LNCaP clone FGC (cell line): ENCODE measurements at places on chromosomes 16 and 17.

DNA sequence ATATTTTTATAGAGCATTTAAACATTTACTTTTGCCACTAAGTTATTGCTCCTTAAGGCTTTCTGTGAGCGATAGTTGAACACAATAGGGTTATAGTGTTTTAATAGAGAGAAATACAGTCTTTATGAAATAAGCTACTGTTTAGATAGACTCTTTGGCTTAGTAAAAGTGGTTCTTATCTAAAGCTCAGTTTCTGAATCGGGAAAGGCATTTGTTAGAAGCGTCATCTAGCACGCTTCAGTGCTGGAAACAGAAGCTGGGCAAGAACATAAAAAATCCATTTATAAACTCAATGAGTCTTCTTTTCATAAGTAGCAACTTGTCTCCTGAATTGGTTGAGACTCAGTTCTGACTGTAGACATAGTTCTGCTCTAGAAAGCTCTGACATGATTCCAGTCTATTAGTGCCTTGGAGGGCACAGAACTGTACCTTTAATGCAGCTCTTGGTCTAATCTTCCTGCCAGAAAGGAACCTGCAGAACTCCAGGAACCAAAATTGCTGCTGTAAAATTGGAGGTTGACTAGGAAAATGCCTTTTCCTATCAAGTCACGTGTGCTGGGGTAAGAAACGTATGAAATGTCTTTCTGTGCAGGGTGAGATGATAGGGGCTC lies 55.4 kb upstream of the DNAJA2 start:
- DNase-seq: peak; percentile 3

DNA sequence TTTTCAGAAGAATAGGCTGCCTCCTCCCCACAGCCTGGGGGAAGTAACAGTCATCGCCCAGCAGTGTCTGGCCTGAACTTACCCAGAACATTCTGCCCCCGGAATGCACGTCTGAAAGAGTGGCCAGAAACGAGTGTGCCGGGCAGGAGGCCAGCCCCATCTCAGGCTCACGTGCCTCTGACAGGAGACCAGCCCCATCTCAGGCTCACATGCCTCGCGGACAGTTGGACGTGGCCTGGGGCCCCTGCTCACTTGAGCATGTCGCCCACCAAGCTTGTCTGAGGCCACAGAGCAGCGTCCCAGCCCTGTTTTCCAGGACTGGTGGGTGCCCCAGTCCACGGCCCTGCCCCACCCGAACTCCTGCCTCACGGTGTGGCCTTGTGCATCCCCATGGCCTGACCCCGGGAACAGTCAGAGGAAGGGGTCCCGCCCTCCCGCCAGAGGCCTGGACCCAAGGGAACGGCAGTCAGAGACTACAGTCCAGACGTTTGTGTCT lies 16.3 kb upstream of the CDH15 start:
- DNase-seq: no peak

- DNase-seq: no peak
Measured at GRCh38 chr16:86616906-86617305, 38.6 kb downstream of the FOXL1 start.

GRCh38 chr17:27456681-27457359 lies 572 bp downstream of the KSR1 start:
- no peak for DNase-seq

DNA sequence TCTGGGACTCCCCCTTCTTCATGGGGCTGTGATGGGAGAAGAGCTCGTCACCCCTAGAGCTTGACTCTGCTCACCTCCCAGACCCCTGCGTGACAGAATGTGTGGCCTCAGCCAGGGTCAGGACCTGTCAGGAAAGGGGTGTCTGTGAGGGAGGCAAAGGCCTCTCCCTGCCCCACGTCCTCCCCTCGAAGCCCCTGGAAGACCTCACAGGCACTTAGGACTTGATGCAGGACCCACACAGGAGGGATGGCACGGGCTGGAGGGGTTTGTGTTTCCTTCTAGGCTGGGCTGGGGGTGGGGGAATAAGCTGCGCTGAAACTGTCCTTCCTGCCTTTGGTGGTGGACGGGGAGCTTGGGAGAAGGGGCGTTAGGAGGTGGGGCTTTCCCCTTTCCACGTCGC lies 11.0 kb upstream of the CLUH start:
- no peak for DNase-seq

DNA sequence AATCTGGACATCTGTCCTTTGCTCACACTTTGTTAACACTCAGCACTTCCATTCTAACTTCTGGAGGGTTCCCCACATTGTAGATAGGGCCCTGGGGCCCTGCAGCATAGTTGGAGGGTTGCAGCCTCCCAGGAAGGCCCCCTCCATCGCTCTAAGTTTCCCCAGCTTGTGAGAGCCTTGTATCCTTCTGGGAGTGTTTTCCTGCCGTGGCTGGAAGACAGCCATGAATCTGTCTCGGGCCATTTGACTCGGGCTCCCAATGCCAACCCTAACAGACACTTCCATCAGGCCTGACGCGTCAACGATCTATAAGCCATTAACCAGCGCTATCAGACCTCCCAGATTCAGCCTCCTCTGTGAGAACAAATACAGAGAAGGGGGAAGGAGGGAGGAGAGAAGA lies 263.7 kb upstream of the RPL38 start:
- DNase-seq: no peak

GRCh38 chr17:3678095-3678820 lies 9.6 kb downstream of the EMC6 start:
- DNase-seq: no peak

- DNase-seq: no peak
Measured at GRCh38 chr16:50478075-50478772, 70.0 kb upstream of the NKD1 start.

- DNase-seq: no peak
Measured at GRCh38 chr17:13044572-13045065, 26.8 kb upstream of the ELAC2 start.

DNA sequence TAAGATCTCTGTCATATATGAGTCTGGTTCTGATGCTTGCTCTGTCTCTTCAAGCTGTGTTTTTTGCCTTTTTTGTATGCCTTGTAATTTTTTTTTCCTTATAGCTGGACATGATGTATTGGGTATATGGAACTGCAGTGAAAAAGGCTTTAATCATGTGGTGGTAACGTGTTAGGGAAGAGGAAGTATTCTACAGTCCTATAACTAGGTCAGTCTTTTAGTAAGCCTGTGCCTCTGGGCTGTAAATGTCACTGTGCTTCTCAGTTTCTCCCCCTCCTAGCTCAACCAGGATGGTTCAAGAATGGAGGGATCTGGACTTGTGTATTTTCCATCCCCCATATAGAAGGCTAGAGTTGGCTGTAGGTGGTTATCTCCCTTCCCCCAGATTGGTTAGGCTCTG lies 202.3 kb upstream of the AXIN2 start:
- no peak for DNase-seq

DNA sequence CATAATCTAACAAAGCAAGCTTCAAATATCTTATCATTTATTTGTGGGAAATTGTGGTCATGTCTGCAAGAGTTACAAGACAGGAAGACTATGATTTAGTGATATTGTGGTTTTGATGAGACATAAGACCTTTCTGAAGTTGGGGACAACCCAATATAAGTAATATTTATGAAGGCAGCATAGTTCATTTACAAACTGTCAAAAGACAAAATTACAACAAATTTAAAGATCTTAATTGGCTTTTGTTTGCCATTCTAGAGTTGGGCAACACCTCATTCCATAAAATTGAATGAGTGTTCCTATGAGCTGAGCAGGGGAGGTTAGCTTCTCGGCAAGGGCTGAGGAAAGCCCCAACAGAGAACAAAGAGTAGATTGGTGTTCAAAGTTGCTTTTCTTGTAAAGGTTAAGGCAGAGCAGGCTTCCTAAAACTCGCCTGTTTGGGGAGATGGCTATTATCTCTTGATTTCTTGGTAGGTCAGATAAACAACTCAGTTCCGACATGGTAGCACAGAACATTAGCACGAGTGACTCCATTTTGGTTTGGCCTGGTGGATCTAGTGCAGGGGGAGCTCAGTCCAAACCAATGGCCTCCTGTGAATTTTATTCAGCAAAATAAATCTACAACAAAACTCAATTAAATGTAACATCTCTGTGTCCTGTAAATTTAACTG lies 10.9 kb upstream of the MMD start:
- no peak for DNase-seq

DNA sequence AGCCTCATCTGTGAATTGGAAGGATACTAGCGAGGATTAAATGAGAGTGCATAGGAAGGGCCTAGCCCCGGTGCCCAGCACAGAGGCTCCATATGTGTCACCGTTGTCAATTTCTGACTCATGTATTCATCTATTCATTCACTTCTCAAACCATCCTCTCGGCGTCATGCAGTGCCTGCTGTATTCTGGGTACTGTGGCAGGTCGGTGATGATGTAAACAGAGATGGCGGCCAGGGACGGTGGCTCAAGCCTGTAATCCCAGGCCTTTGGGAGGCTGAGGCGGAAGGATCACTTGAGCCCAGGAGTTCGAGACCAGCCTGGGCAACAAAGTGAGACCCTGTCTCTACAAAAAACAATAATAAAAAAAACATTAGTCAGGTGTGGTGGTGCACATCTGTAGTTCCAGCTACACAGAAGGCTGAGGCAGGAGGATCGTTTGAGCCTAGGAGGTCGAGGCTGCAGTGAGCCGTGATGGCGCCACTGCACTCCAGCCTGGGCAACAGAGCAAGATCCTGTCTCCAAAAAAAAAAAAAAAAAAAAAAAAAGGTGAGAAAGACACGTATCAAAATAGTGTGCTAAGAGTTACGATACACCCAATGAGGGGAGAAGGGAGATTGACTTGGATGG lies 4.3 kb upstream of the PPP1R1B start:
- DNase-seq: no peak

DNA sequence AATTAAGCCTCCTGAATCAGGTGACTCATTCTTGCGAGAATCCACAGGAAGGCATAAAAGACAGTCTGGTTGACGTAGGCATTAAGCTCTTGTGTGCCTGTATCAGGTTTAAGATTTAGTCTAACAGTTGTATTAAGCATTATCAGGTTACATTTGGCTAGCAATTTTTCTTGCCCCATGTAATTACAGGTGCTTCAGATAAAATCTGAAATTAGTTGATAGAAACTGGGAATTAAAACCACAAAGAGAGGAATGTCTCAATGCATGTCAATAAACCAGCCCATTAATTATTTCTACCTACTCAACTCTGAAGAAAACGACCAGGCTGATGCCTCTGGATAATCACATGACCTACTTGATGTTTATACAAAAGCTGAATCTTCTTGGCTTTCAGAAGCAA lies 217.2 kb downstream of the CA10 start:
- DNase-seq: no peak

GRCh38 chr16:88685156-88686061 lies 898 bp downstream of the SNAI3 start:
- no peak for DNase-seq

- DNase-seq: no peak
Measured at GRCh38 chr17:38925263-38925995, at the start of gene LASP1NB. TSS of gene LASP1NB (plus strand) at chr17:38925614.

GRCh38 chr16:18018376-18018775 lies 318.2 kb downstream of the NPIPA8 start:
- DNase-seq: no peak

DNA sequence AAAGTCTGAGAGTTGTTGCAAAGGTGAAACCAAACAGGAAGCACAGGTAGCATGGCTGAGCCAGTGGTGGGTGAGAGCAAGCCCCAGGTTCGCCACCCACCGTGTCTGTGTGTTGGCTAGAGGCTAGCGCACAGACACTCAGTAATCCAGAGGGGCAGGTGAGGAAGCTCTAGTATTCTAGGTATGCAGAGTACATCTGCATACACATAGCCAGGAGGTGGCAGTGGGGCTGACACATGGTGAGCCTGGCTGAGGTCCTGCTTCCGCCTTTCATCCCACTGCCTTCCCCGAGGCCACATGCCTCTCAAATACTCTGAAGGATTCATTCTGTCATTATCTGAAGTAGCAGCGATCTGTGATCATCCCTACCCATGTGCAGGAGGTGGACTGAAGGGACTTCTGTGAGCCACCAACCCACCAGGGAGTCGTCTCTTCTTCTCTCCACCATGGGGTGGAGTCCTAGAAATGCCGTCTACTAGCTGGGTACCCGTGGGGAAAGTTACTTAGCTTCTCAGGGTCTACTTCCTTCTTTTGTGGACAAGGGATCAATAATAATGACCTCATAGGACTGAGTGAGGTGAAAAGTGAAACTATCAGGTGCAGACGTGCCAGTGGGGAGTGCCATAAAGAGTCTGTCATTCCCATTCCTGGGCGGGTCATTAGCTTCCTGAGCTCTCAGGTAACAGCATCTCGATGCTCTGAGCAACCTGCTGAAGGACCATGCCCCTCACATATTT lies 36.0 kb upstream of the ICAM2 start:
- no peak for DNase-seq
